Bronchus fibroblast of lung (primary cell): ENCODE measurements at places on chromosomes 4 and X. TPM values are rescaled to one million over a fixed set of nuclear protein-coding genes. Genes with fewer than 3 reads are reported as not detected.

The FUNDC1 gene
- 12.0 and 14.1 TPM in 2 replicates for total RNA-seq

The AFP gene
- total RNA-seq: 1.9 and 2.5 TPM in 2 replicates

The ATP1B4 gene
- total RNA-seq: not detected in 2 replicates

The MAGEB6 gene
- not detected in 2 replicates for total RNA-seq

The FAT1 gene
- total RNA-seq: 58.8 and 59.9 TPM in 2 replicates

The PSAPL1 gene
- total RNA-seq: not detected in 2 replicates

The TMEM156 gene
- 1.8 and 2.1 TPM in 2 replicates for total RNA-seq

The FDCSP gene
- 0.67 TPM in 1 of 2 replicates, not detected in the other for total RNA-seq

The TFE3 gene
- 46.1 and 51.9 TPM in 2 replicates for total RNA-seq
